ENCODE measurements at places on chromosomes 7 and 10.

DNA sequence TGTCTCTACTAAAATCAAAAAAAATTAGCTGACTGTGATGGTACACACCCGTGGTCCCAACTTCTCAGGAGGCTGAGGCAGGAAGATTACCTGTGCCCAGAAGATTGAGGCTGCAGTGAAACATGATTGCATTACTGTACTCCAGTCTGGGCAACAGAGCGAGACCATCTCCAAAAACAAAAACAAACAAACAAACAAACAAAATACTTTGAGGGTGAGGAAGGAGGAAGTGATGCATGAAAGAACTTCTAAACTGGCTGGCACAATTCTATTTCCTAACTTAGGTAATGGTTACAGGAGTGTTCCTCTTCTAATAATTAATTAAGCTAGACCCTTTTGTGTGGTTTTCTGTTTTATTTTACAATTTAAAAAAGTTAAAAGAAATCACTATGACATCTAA is 15.5 kb downstream of the WAPL start:
- no peak for DNase-seq

- DNase-seq, result no peak
These were observed 190.2 kb upstream of the HPS1 start for GRCh38 chr10:98636921-98637329.

DNA sequence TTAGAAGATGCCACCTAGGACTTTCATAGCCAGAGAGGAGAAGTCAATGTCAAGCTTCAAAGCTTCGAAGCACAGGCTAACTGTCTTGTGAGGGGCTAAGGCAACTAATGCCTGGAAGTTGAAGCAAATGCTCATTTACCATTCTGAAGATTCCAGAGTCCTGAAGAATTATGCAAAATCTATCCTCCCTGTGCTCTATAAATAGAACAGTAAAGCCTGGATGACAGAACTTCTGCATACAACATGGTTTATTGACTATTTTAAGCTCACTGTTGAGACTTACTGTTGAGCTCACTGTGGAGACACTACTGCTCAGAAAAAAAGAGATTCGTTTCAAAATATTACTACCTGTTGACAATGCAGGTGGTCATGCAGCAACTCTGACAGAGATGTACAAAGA is 28.6 kb downstream of the TNS3 start:
- no peak for DNase-seq

DNA sequence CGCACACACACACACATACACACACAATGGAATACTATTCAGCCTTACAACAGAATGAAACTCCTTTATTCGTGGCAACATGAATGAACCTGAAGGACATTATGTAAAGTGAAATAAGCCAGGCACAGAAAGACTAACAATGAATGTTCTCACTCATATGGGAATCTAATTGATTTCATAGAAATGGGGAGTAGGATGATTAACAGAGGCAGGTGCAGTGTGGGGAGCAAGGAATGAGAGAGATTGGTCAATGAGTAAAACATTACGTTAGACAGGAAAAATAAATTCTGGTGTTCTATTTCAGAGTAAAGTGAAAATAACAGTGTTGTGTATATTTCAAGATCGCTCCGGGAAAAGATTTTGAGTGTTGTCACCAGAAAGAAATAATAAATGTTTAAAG is 694.5 kb downstream of the NXPH1 start:
- no peak for DNase-seq

DNA sequence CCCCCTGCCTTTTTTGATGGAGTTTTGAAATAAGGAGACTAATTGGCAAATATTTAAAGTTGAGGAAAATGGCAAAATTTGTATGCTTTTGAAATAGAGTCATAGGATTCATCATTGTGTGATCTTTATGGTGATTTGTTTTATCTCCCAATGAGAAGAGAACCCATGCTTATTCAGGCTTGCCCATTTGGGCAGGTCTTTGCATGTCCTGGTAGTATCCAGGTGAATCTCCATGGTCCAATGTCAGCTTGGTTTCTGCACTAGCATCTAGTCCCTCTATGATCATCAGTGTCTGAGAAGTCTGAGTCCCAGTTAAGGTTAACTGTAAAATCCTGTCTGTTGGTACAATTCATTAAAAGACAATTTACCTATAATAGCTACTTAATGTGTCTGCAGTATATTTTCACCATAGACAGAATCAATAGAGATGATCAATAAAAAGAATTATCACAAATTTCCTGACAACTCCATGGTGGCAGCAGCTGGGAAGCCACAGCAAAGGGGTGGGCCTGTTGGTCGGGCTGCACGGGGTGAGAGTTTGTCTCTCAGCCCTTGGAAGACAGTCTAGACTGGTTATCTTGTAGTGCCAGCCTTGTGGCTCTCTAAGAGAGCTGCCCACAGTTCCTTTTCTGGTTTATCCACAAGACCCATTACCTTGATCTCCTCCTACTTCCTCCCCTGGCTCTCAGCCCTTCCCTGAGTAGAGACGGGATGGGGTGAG is 22.2 kb upstream of the BMPER start:
- DNase-seq, result no peak

DNA sequence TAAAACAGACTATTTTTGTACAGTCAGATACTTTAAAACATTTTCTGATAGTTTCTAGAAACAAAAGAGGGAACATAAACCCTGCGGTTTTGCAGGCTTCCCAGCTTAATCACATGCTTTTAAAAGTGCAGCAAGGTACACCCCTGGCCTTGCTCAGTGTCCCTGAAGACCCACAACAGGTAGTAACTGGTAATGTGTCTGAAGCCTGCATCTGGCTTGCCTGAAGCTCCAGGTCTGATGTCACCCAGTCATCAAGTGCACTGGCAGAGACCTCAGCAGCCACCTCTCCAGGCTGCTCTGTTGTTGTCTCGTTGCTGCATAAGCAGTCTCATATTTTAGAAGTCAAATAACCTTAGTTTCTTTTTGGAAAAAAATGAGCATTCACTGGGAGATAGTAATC is 376.1 kb upstream of the MTPN start:
- DNase-seq, result no peak

DNA sequence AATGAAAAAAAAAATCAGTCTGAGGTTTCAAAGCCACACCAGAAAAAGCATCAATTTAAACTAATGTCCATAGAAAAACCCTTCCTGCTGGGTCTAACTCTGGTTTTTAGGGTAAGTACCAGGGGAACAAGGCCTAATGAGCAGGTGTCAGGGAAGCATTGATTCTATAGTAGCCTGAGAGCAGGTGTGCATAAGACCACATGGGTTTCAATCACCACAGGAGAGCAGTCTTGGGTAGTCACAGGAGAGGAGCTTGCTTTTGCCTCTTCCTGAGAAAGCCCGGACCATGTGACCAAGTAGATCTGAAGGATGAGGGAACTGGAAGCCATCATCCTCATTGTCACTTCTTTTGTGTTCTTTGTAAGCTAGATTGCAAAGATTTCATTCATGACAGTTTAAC is 66.3 kb upstream of the AGK start:
- no peak for DNase-seq

DNA sequence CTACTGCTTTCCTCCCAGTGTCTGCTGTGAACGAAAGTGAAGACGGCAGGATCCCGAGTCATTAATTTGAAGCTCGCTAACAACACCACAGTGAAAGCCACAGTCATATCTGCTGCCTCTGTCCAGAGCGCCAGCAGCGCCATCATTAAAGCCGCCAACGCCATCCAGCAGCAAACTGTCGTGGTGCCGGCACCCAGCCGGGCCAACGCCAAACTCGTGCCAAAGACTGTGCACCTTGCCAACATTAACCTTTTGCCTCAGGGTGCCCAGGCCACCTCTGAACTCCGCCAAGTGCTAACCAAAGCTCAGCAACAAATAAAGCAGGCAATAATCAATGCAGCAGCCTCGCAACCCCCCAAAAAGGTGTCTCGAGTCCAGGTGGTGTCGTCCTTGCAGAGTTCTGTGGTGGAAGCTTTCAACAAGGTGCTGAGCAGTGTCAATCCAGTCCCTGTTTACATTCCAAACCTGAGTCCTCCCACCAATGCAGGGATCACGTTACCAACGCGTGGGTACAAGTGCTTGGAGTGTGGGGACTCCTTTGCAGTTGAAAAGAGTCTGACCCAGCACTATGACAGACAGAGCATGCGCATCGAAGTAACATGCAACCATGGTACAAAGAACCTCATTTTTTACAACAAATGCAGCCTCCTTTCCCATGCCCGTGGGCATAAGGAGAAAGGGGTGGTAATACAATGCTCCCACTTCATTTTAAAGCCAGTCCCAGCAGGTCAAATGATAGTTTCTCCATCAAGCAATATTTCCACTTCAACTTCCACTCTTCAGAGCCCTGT is 94.8 kb upstream of the KCNMA1 start:
- DNase-seq, result no peak

DNA sequence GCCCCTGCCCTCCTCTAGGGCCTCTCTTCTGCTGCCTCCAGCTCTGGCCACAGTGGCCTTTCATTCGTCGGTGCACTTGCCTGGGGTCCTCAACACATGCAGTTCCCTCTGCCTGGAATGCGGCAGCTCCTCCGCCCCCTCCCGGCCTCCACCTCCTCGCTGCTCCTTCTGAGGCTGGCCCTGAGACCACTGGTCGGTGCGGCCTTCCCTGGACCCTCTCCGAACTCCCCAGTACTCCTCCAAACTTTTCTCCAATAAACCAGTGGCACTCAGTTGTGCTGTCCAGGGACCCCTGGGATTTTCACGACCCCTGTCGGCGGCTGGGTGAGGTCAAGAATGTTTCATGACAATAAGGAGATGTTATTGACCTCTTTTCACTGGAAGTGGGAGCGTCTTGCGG is 53.5 kb downstream of the BMS1 start:
- no peak for DNase-seq

DNA sequence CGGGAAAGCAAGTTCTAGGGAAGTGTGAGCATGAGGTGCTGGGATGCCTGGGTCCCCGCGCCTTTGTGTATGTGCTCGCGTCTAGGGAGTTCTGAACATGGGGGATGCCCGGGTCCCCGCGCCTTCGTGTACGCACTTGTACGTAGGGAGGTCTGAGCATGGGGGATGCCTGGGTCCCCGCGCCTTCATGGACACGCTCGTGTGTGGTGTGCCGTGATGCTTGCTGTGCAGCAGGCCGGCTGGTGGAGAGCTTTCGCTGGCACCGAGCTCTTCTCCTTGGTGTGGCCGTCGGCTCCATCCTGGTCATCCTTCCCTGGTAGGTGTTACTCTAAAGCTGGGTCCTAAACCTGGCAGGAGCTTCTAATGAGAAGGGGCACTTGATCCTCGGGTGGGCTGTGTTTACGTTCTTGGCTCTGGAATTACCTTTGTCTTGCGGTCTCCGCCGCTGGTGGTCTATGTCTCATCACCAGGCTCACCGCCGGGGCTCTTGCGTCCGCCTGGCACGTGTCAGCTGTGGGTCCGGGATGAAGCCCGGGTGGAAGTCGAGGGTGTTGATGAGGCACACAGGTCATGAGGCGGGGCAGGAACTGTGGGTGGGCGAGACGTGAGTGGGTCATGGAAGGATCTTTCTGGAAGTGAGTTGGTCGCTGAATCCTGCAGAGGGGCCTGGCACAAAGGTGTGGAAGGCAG is 63.5 kb downstream of the DNAJB6 start:
- DNase-seq, result no peak

DNA sequence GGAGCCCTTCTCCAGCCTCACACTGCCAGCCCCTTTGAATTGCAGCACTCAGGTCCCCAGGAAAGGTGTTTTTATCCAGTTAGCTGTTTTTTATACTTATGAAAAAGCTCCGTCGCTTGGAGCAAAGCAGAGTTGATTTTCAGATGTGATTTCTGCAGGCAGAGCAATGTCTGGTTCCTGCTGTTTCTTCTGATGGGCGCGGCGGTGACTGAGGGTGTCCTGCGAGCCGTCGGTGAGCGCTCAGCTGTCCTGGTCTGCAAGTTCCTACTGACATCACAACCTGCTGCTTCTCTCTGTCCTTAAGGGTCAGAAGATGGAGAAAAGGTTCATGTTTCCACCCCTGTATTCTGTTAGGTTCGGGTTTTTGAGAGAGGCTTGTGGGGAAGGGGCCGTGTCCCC is 109.6 kb upstream of the FAM20C start:
- DNase-seq, result no peak
